ENCODE measurements at places on chromosomes 3 and 15.

GRCh38 chr3:11072631-11073030 lies 80.1 kb downstream of the SLC6A1 start:
- no peaks in the 10 kb centered on the region for H3K4me1 ChIP-seq
- no peak for DNase-seq
- peaks cover 46% of the 10 kb centered on the region for H3K27me3 ChIP-seq
- no peak overlapping the region for H3K4me3 ChIP-seq

- H3K36me3 ChIP-seq = peaks cover 45% of the 10 kb centered on the region
- H3K27ac ChIP-seq = peak overlapping the region; percentile 85
- H3K4me3 ChIP-seq = peak overlapping the region; percentile 11
- no peaks in the 10 kb centered on the region for H3K27me3 ChIP-seq
- H3K4me1 ChIP-seq = peaks cover 3% of the 10 kb centered on the region
These were observed 42.7 kb downstream of the EIF2AK4 start for GRCh38 chr15:39976291-39977274.

DNA sequence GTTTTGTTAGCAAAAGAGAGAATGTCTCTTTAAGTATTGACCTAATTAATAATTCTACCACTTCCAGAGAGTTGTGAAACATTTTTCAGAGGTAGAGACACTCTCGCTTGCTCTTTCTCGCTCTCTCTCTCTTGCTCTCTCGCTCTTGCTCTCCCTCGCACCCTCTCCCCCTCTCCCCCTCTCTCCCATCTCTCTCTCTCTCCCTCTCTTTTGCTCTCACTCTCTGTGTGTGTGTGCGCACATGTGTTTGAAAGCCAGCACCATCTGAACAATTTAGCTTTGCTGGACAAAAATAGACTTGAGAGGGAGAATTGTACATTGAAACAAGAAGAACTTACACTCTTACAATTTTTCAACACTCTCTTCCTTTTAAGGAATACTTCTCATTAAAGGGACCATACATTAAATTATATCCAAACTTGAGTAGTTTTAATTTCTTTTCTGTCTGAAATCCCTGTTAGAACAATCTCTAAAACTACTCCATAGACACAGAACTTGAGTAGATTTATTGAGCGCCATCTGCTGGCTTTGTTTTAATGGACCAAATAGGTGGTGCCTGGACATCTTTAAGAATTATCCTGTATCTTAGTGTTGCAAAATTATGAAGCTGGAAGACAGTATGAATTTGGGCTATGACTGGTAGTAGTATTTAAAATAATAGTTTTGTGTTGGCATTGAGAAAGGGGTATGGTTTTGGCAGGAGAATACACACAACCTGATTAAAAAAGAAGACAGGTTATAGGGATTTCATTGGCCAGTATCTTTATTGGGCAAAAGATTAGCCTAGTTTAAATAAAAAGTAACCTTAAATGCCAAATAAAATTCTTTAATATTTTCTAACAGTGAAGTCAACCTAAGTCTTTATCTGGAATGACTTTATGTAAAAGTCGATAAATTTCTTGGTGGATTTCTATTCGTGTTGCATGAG lies 124.6 kb downstream of the AKAP13 start:
- peak overlapping the region; percentile 10 for H3K27ac ChIP-seq
- no peaks in the 10 kb centered on the region for H3K27me3 ChIP-seq
- H3K36me3 ChIP-seq = peaks cover 5% of the 10 kb centered on the region
- H3K4me3 ChIP-seq = no peak overlapping the region
- peak; percentile 21 for DNase-seq
- peaks cover 60% of the 10 kb centered on the region for H3K4me1 ChIP-seq

DNA sequence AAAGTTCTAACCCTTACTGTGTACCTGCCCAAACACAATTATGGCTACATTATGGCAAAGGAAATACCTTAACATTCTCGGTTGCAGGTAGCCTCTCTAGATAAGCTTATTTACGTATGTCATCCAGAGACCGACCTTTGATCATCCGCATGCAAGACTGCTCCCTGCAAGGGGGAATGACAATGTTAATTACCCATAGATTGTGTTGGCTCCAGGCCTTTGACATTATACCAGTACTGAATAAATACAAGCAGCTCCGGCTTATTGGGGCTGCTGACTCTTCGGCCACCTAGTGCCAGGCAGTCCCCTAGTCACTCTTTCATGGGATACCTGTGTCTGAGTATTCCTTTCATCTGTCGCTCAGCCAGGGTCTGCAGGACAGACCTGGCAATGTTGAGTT lies 223.5 kb downstream of the DTWD1 start:
- no peak overlapping the region for H3K27ac ChIP-seq
- no peak overlapping the region for H3K4me3 ChIP-seq
- H3K27me3 ChIP-seq = no peaks in the 10 kb centered on the region
- no peak for DNase-seq

DNA sequence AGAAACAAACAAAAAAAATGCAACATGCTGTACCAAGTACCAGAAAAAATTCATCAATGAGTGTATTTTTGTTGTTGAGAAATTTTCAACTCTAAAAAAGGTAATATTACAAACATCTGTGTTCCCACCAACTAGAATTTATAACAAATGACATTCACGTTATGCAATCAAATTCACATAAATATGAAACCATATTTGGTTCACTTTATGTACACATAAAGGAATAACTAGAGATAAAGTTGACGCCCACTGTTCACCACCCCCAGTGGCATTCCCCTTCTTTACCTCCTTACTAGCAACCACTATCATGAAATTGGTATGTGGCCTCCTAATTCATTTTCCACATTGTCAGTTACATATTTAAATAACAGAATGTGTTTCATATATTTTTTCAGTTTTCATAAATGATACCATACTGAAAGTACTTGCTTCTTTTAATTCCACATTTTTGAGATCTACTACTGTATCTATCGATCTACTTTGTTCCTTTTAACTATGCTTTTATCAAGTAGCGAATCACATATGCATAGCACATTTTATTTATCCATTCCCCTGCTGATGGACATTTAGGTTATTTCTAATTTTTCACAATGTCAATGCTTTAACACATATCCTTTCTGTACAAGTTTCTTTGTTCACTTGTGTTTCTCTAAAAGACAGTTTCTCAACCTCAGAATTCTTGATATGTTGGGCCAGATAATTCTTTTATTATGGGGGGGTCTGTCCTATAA lies 34.5 kb downstream of the TBC1D5 start:
- no peak overlapping the region for H3K27ac ChIP-seq
- peaks cover 7% of the 10 kb centered on the region for H3K36me3 ChIP-seq
- H3K4me1 ChIP-seq = peaks cover 13% of the 10 kb centered on the region
- no peak for DNase-seq
- no peak overlapping the region for H3K4me3 ChIP-seq
- H3K27me3 ChIP-seq = no peaks in the 10 kb centered on the region

DNA sequence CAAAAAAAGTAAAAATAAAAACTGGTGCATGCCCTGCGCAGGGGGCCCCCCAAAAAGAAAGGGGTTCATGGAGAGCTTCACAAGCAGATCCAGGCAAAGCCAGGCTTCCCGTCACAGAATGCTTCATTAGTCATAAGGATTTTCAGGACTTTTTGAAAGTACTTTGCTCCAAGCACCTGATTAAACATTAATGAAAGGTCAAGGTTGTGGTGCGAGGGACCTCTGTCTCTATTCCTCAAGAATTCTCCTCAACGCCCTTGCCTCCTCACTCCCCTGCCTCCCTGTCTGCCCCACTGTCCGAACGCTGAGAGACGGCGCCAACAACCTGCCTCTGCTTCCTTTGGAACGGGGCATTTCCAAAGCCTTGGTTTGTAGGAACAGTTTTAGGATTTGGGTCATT lies 240.1 kb upstream of the IGF1R start:
- H3K4me3 ChIP-seq = no peak overlapping the region
- H3K4me1 ChIP-seq = no peaks in the 10 kb centered on the region
- peaks cover 4% of the 10 kb centered on the region for H3K27me3 ChIP-seq
- DNase-seq = no peak
- H3K27ac ChIP-seq = no peak overlapping the region

GRCh38 chr3:39977058-39977794 lies 167.8 kb downstream of the MYRIP start:
- DNase-seq = no peak
- no peaks in the 10 kb centered on the region for H3K4me1 ChIP-seq
- no peaks in the 10 kb centered on the region for H3K27me3 ChIP-seq
- H3K27ac ChIP-seq = no peak overlapping the region
- no peak overlapping the region for H3K4me3 ChIP-seq

GRCh38 chr15:29032751-29033150 lies 147.0 kb downstream of the APBA2 start:
- no peak overlapping the region for H3K27ac ChIP-seq
- no peak for DNase-seq
- H3K36me3 ChIP-seq = no peaks in the 10 kb centered on the region
- no peak overlapping the region for H3K4me3 ChIP-seq
- H3K4me1 ChIP-seq = no peaks in the 10 kb centered on the region
- H3K27me3 ChIP-seq = no peaks in the 10 kb centered on the region

- DNase-seq = no peak
- peaks cover 36% of the 10 kb centered on the region for H3K27me3 ChIP-seq
- H3K27ac ChIP-seq = no peak overlapping the region
- no peaks in the 10 kb centered on the region for H3K36me3 ChIP-seq
- H3K4me3 ChIP-seq = no peak overlapping the region
- peaks cover 1% of the 10 kb centered on the region for H3K4me1 ChIP-seq
These were observed 4.9 kb downstream of the KLHL40 start for GRCh38 chr3:42690191-42690590.

- H3K27ac ChIP-seq = no peak overlapping the region
- no peaks in the 10 kb centered on the region for H3K36me3 ChIP-seq
- no peaks in the 10 kb centered on the region for H3K4me1 ChIP-seq
- H3K4me3 ChIP-seq = no peak overlapping the region
- peaks cover 5% of the 10 kb centered on the region for H3K27me3 ChIP-seq
These were observed 25.0 kb downstream of the SRGAP3 start for GRCh38 chr3:9224490-9224889.

GRCh38 chr3:37295925-37296324 lies 121.5 kb upstream of the LRRFIP2 start:
- no peaks in the 10 kb centered on the region for H3K27me3 ChIP-seq
- peaks cover 54% of the 10 kb centered on the region for H3K36me3 ChIP-seq
- DNase-seq = no peak
- H3K4me3 ChIP-seq = no peak overlapping the region
- H3K4me1 ChIP-seq = no peaks in the 10 kb centered on the region
- no peak overlapping the region for H3K27ac ChIP-seq

DNA sequence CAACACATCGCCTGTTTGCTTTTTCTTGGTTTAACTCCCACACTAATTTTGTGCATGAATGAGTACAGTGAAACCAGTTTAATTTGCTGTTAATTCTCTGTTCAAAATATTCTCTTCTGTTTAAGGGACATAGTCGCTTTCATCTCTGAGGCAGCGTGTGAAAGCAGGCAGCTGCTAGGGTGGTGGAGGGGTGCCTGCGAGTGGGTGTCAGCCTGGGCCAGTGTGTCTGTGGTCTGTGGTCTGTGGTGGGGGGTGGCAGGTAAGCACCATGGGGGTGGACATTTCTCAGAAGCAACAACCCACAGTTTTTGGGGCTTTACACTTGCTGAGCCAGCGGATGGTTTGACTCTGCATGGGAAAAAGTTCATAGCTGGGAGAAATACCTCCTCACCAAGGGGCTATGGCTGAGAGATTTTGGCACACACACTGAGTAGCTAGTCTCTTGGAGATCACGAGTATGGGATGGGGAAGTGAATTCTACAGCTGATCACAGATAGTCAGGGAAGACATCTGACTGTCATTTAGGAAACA lies 109.2 kb downstream of the EPHB1 start:
- peak; percentile 49 for DNase-seq
- no peak overlapping the region for H3K4me3 ChIP-seq
- H3K36me3 ChIP-seq = no peaks in the 10 kb centered on the region
- peaks cover 6% of the 10 kb centered on the region for H3K4me1 ChIP-seq
- peaks cover 9% of the 10 kb centered on the region for H3K27me3 ChIP-seq

- H3K4me1 ChIP-seq = peaks cover 8% of the 10 kb centered on the region
- H3K36me3 ChIP-seq = peaks cover 13% of the 10 kb centered on the region
- no peaks in the 10 kb centered on the region for H3K27me3 ChIP-seq
- no peak for DNase-seq
- no peak overlapping the region for H3K27ac ChIP-seq
- H3K4me3 ChIP-seq = no peak overlapping the region
These were observed 32.7 kb downstream of the GNB4 start for GRCh38 chr3:179418610-179419009.

GRCh38 chr3:147422196-147422595 lies 13.0 kb downstream of the ZIC1 start:
- DNase-seq = no peak
- peaks cover 73% of the 10 kb centered on the region for H3K27me3 ChIP-seq
- peaks cover 2% of the 10 kb centered on the region for H3K36me3 ChIP-seq
- peaks cover 7% of the 10 kb centered on the region for H3K4me1 ChIP-seq

GRCh38 chr3:195253923-195254432 lies 17.0 kb downstream of the XXYLT1 start:
- no peak overlapping the region for H3K27ac ChIP-seq
- DNase-seq = no peak
- H3K36me3 ChIP-seq = no peaks in the 10 kb centered on the region
- H3K4me3 ChIP-seq = no peak overlapping the region

DNA sequence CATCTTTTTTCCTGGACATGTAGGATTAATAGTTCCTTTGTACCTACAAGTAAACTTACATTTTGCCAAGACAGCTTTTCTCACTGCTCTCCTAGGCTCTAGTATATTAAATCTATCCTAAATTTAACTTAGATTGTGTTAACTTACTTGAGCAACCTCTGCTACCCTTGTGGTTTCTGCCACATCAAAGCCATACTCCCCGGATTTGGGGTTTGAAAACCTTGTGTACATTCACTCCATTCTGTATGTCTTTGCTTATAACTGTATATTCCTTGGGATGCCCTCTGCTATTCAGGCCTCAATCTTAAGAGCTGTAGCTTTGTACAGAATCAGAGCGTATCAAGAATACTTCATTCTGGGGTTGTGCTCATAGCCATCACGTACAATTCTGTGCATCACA lies 60.4 kb downstream of the ARIH1 start:
- peaks cover 6% of the 10 kb centered on the region for H3K4me1 ChIP-seq
- no peak overlapping the region for H3K4me3 ChIP-seq
- no peaks in the 10 kb centered on the region for H3K27me3 ChIP-seq
- H3K27ac ChIP-seq = no peak overlapping the region

- H3K27me3 ChIP-seq = no peaks in the 10 kb centered on the region
- H3K36me3 ChIP-seq = peaks cover under 1% of the 10 kb centered on the region
- no peak for DNase-seq
- peaks cover 32% of the 10 kb centered on the region for H3K4me1 ChIP-seq
- H3K27ac ChIP-seq = no peak within 1 kb of the TSS
- no peak within 1 kb of the TSS for H3K4me3 ChIP-seq
These were observed at the start of gene TGM5 for GRCh38 chr15:43266834-43267233. Gene TGM5 (minus strand): TSS chr15:43266928. CDS start chr15:43266849, 79 bp downstream.

DNA sequence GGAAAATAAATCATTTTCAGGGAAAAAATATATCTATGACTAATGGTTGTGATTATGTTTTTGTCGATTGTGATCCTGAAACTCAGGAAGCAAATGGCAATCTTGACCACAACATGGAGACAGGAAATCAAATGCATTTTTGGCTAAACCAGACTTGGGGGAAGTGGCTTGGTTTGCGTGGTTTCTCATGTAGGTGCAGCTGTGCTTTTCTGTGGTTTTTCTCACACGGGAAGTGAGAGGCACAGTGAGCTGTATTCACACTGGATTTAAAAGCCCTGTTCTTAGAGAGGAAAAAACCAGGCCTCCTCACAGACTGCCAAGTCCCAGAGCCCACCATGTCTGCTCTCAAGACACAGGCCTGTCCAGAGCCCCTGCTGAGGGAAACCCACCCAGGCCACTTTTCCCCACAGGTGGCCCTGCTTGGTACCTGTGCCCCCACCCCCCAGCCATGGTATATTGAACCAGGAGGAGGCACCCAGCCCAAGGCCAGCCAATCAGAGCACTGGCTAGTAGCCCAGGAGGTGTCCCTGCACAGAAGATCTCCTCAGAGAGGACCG lies 46.1 kb downstream of the BTD start:
- peak overlapping the region; percentile 99 for H3K27ac ChIP-seq
- H3K27me3 ChIP-seq = peaks cover 10% of the 10 kb centered on the region
- peak overlapping the region; percentile 64 for H3K4me3 ChIP-seq
- H3K4me1 ChIP-seq = peaks cover 39% of the 10 kb centered on the region
- peak; percentile 76 for DNase-seq

All from stimulated activated naive B cell treated with anti-CD40 and anti-IgM and Interleukin-4, amounts not matched to agents 10 μg/mL and 1 μg/mL and 100 μg/mL, for 72 hours (primary cell).